ENCODE measurements at places on chromosomes 1 and 21. TPM values are rescaled to one million over a fixed set of nuclear protein-coding genes. Genes with fewer than 3 reads are reported as not detected.

CASZ1 gene
- total RNA-seq, result 7.8 TPM

FAM78B gene
- total RNA-seq, result not detected

TRIM17 gene
- 1.5 TPM for total RNA-seq

BNIPL gene
- 0.40 TPM for total RNA-seq

PPT1 gene
- 29.0 TPM for total RNA-seq

MYOG gene
- total RNA-seq, result not detected

C21orf58 gene
- 1.8 TPM for total RNA-seq

LAMTOR2 gene
- 79.0 TPM for total RNA-seq

RAB3GAP2 gene
- 41.8 TPM for total RNA-seq

SPRR4 gene
- total RNA-seq, result not detected

OR2T2 gene
- total RNA-seq, result not detected

GUCA2A gene
- total RNA-seq, result not detected
